ENCODE measurements at places on chromosomes 16 and 17.

DNA sequence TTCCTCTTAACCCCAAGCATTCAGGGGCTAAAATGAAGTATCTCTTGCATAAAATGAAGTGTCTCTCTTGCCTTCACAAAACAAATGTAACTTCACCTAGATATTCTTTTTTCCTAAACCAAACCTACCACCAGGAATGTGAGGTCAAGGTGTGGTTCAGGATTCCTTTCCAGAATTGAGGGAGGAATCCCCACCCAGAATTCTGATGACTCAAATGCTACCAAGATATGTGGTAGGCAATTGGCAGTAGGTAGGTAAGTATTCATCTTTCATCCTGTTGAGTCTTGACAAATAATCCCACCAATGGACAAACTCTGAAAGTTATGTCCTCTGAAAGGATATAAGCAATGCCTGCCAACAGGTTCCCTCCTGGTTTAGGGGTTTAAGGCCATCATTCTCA is 26.2 kb downstream of the TRIM16 start:
- no peak for DNase-seq

DNA sequence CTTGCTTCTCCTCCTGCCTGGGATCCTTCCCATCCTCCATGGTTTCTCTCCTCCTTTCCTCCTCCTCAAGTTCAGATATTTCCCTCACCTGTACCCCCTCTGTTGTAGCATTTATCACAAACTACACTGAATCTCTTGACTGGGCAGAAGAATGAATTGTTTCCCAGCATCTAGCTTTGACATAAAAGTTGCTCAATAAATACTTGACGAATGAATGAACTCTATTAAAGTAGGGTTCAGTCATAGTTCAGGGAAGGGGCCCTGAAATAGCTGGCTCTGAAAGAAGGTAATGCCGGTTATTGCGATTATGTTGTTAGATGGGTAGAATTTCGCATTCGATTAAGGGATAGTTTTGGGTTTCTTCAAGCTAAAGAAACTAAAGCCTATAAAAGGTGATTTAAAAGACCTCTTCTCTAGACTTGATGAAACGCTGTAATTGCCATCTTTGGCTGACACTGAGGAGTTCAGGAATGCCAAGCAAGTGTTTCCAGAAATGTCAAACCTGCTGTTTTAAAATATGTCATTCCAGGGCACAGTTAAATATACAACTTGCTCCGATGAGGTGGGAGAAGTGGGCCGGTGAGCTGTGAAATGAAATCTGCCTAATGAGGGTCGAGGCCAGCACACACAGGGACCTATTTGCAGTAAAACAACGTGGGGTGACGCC is 1.0 kb upstream of the CPD start:
- DNase-seq = no peak

DNA sequence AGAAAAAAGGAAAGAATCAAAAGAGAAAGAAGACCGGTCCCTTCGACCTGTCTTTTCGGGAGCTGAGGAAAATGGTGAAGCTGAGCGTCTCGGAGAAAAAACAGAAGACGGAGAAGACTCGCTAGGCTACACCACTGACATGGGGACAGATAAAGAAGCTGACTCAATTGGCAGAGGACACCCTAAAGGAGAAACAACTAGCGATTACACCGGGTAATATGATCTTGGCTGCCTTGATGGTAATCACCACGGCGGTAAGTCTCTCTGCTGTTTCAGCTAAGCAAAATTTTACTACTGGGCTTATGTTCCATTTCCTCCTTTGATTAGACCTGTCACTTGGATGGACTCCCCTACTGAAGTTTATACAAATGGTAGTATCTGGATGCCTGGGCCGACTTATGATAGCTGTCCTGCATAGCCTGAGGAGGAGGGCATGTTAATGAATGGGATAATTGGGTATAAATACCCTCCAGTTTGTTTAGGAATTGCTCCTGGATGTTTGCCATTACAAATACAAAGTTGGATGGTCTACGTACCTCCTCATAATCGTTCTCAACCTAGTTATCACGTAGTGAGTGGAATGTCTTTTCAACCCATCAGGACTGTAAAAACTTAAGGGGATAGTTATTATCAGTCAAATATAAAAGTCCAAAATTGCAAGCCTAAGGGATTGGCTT is 24.1 kb downstream of the ALOX15B start:
- no peak for DNase-seq

DNA sequence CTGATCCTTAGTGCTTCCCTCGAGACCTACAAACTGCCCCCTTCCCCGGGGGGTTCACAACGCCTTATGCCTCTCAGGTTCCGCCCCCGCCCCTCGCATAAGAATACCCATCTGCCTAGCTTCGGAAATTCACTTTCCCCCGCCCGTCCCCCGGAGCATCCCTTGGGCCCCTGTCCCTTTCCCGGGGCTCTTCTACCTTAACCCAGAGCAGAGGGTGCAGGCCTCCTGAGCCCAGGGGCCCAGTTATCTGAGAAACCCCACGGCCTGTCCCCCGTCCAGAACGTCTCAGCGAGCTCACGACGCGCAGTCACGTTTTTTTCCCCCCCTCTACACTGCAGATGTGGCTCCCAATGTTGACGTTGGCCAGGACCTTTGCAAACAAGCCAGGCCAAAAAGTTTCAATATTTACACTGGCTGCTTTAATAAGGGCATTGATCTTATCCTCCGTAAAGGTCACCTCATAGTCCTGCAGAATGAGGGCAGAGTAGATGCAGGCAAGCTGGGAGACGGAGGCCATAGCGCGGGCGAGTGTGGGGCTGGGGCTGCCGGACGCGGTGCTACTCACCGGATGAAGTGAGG is 1.4 kb upstream of the NBR1 start:
- DNase-seq = peak; percentile 22

DNA sequence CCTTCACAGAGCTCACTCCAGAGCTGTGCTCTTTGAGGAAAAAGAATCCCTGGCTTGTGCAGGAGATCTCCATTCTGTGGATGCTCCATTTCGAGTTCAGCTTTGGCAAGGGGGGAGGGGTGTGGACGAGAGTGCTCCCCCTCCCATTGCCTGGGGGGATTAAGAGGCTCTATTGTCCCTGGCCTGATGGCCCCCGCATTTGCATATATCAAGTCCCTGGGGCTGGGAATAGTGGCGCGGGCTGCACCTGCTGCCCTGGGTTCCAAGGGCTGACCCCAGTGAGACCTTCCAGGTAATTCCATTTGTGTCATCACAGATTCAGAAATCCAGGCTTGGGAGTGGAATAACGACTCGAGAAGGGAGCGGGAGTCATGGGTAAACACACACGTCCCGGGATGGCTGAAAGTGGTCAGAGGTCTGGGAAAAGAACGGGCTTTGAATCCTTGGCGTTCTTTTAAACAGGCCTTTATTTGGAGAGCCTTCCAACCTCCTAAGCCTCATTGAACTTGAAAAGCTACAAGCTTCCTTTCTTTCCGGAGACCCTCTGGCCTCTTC is 479.3 kb downstream of the HS3ST3B1 start:
- no peak for DNase-seq

GRCh38 chr17:66441101-66441661 is 138.8 kb downstream of the PRKCA start:
- no peak for DNase-seq

GRCh38 chr16:12899529-12900143 is 1.8 kb upstream of the SHISA9 start:
- DNase-seq = no peak

DNA sequence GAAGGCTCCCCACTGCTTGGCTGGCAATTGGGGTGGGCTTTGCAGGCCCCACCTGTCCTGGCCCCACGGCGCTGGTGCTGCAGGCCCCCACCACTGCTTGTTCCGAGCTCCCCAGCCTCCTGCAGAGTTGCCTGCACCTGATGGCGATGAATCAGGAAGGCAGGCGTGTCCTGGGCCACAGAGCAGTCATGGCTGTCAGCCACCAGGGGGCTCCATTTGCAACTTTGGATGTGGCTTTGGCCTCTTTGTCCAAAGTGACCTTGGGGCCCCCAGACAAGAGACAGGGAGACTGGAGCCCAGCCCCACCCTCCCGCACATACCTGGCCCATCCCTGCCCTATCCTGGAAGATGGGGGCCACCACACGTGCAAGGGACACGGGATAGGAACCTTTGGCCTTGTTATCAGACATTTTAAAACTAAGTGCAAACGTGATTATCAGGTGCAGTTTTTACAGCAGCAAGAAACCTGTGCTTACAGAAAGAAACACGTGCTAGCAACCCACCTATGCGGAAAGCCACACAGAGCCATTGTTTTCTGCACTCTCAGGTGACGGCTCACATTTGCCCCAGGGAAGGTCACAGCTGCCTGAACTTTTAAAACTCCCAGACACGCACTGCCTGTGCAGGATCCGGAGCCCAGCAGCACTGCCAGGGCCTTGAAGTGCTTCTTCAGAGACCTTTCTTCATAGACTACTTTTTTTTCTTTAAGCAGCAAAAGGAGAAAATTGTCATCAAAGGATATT is at the start of gene DNASE1:
TSS of gene DNASE1 (plus strand) at position 443 of the 743 bp plus-strand sequence. CDS start 683 bp downstream, outside the sequence.
- peak; percentile 49 for DNase-seq

GRCh38 chr17:12133183-12133582 is 112.5 kb downstream of the MAP2K4 start:
- no peak for DNase-seq

DNA sequence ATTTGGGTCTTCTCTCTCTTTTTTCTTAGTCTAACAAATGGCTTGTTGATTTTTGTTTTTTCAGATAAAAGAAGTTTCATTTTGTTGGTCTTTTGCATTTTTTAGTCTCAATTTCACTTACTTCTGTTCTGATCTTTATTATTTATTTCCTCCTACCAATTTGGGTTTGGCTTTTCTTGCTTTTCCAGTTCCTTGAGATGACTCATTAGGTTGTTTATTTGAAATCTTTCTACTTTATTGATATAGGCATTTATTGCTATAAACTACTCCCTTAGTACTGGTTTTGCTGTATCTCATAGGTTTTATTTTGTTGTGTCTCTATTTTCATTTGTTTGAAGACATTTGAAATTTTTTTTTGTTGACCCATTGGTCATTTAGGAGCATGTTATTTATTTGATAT is 152.2 kb upstream of the MPHOSPH6 start:
- DNase-seq = no peak

- no peak for DNase-seq
These were observed 5.0 kb upstream of the PVALEF start for GRCh38 chr17:81160306-81160705.

- no peak for DNase-seq
These were observed 20.4 kb downstream of the ACTG1 start for GRCh38 chr17:81492202-81492601.

GRCh38 chr17:60170835-60171752 is 21.3 kb downstream of the CA4 start:
- no peak for DNase-seq

DNA sequence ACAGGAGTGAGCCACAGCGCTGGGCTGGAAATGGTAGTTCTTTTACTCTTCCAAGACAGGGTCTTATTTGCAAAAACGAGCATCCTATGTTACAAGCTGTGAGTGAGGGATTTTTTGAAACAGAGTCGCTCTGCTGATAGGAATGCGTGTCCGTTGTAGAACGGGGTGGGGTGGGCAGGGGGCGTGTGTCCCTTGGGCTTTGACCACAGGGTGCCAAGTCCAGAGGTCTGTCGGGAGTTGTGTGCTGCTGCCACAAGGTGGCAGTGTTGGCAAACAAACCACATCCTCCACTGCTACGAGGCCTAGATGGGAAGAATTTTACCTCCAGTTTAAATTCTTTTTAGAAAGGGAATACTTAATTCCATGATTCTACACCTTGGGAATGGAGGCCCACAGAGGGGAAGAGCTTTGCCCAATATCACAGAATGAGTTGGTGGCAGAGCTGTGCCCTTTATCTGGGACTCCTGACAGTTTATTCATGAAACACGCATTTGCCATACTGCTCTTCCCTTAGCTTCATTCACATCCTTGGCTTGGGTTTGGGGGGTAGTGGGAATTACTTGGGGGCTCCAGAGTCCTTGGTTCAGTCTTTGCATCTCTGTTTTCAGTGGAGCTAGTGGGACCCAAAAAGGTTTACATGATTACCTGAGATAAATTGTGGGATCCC is 30.6 kb upstream of the ETV4 start:
- DNase-seq = peak; percentile 58

DNA sequence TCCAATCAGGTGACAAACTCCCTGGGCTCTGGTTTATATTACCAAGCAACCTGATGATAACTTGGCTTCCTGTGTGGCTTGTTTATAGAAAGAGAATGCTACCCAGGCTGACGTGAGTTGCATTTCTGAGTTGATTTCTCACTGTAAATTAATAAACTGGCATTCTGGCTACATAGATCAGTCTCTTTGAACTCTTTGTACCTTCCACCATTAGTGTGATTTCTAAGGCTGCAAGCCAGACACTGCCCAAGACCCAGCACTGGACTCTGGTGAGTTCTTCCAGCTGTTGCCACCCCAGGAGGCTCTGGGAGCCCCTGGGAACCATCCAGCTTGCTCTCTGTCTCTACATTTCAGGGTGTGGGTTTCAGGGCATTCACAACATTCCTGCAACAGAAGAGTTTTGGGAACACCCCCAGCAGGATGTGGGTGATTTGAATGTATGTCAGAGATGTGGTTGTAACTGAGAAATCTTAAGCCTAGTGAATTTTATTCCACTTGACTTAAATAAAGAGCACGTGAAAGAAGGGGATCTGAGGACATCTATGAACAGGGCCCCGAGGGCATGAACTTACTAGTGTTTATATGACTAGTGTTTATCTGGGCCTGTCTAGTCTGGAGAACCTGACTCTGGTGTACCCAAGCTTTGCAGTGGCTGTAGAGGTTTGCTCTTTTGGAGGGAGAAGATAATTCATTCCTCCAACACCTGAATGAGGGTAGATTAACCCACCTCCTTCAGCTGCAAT is 30.3 kb upstream of the LRRC37A start:
- peak; percentile 5 for DNase-seq

- peak; percentile 96 for DNase-seq
These were observed 14.2 kb upstream of the SLC38A10 start for GRCh38 chr17:81309140-81309858.

GRCh38 chr16:54397838-54398237 is 111.3 kb upstream of the IRX3 start:
- no peak for DNase-seq

GRCh38 chr17:8623591-8623990 is 6.9 kb downstream of the MYH10 start:
- no peak for DNase-seq

DNA sequence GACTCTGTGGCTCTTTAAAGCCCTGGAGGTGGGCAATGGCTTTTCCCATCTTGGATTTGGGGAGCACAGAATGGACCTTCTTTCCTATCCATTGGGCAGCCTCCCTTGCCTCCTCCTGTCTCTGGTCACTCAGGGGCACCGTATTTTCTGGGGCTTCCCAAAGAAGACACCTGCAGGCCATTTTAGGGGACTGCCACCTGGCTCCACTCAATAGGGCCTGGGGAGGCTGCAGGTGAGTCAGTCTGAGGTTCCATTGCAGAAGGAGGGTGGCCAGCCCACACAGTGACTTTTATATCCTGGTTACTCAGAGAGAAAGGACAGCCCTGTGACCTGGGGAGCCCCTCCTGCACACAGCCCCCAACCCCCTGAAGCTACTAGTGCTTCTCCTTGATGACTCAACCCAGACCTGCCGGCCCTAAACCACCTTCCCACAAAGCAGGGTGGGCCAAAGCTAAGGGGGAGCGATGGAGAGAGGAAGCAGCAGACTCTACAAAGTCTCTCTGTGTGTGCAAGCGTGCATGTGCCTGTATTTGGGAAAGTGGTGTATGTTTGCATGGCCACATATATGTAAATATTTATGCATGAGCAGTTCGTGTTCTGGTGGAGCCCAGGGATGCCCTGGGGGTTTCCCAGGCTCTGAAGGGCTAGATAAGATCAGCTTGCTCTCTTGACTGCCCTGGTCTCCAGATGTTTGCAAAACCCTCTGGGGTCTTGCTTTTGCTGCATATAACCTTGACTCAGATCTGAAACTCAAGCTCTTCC is 5.0 kb downstream of the CX3CL1 start:
- peak; percentile 8 for DNase-seq

- DNase-seq = no peak
These were observed 279.4 kb upstream of the ELAC2 start for GRCh38 chr17:13297183-13297582.
